ENCODE measurements at places on chromosomes 2 and 18.
A peak's percentile ranks its signal among the peaks of the same experiment; 100 is the strongest.

DNA sequence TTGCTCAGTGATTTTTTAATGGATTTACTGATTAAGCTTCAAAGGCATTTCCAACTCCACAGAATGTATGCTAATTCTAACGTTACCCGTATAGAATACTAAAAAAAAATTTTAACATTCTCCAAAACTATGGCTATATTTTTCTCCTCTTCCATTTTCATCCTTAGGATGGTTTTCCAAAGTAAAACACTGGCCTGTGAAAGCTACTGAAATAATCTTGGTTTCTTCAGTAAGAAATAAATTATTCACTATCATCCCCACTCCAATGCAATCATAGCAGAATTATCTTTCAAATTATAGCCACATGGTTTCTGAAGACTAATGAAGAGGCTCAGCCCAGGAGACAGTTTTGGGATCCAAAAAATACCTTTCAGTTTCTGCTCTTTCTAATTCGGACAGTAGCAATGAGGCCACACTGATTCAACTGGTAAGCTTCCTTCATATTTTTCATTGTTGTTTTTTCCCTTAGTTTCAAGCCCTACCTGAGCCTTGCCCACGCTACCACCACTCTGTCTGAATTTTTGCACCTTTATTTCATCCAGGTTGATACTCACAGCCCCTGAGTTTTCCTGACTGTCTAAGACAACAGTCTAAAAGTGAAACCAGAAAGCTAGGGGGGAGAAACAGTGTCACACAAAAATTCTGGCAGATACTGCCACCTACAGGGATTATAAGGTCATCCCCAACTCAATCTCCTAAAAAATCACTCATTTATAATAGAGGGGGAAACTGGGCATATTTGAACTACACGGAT, 887.9 kb downstream of the NRXN1 start:
- no peak for DNase-seq

DNA sequence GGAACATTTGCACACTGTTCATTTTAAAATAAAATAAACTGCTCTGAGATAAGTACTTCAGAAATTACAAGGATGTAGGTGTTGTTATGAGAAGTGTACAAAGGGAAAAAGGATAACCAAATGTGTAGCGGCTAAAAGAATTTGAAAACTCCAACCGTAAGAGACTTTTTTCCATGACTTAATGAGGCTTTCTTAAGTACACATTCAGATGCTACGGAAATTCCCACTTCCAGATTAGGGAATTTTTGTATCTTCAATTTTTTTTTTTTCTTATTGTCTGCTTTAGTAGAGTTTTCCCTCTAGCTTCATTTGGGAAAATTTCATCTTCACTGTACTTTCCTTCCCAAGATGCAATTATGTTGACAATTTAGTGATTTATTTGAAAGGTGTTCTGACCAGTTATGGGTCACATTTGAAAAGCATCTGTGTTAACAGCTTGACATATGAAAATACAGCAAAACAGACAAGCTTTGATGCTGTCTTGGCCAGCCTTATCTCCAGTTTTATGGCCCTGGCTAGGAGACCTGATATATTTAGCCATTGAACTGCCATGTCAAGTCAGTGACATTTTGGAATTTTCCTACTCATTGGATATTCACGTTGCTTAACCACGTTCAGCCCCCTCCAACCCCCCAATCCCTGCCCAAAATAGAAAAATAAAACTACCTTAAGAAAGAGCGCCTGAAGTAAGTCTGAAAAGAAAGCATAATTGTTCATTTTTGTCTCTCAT, 105.6 kb downstream of the FEZ2 start:
- DNase-seq: no peak

DNA sequence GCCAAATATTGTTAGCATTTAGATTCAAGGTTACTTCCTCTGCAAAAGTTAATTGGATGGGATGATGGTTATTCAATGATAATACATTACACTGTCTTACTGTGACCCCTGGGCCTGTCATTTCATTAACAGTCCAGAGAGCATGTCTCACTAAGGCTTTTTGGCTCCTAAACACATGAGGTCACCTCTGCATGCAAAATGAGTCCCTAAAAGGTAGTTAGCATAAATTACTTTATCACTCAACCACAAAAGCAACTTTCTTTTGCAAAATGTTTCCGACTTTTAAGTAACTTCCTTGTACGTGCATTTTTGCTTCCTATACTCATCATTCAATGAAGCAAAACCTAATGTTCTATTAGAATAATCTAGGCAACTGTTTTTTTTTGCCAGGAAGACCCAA, 16.8 kb upstream of the AGFG1 start:
- DNase-seq: no peak

- DNase-seq: peak; percentile 90
Measured at GRCh38 chr2:233387667-233388528, 33.6 kb downstream of the DGKD start.

DNA sequence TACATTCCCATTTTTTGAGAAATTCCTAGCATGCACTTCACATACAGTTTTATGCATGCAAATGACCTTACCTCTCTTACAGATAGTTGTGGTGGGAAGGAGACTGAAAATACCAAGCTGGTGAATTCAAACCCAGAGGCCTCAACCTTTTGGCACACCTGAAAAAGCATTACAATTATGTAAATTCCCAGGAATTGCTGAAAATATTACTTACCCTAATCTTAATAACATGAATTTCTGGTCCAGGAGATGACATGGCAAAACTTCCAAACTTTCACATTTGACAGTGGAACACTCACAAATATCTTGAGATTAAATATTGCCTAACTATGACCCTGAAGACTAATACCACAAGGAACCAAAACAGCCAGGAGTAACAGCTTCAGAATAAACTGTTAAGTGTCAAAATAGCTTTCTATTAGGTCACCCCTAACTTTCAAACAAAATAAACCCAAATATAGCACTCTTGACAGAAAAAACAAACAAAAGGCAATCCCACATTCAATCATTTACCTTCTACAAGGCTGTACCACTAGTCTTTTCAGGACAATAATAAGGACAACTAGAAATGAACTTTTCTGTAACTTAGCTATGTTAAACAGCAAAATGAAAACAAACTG, 10.9 kb upstream of the PEX13 start:
- no peak for DNase-seq

DNA sequence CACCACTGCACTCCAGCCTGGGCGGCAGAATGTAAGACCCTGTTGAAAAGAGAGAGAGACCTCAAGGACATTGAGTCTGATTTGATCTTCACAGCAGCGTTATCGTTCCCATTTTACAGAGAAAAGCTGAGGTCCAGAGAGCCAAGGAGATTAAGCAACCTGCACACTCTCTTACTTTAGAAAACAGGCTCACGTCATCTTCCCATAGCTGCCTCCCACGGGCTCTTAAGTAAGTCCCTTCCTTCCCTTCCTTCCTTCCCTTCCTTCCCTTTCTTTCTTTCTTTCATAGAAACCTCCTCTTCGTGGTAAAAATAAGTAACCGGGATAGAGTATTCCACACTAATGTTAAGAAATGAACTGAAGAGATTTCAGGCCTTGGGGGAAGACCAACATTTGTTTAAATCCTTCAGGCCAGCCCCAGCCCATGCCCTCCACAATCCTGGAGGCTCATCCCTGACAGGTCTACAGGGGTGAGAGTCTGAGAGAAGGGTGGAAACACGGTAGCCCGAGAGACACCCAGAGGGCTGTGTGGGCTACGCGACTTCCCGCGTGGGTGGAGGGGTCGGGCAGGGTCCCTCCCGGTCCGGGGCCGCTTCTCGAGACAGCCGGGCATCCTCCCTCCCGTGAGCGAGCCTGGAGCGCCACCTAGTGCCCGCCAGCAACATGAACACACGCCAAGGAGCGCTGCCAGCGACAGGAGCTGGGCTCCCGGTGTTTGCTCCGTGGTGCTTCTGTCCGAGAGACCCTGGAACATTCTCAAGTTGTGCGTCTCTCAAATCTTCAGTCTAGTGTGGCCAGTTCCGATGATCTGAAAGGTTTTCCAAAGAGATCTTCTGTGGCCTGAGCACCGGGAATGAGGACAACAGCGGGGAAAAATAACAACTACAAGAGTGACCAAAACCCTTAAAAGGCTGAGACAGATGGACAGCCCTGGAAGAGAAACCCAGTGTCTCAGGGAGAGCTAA, 160.3 kb downstream of the INO80D start:
- DNase-seq: peak; percentile 78

GRCh38 chr2:241641631-241642030, 4.1 kb downstream of the ATG4B start:
- DNase-seq: no peak

DNA sequence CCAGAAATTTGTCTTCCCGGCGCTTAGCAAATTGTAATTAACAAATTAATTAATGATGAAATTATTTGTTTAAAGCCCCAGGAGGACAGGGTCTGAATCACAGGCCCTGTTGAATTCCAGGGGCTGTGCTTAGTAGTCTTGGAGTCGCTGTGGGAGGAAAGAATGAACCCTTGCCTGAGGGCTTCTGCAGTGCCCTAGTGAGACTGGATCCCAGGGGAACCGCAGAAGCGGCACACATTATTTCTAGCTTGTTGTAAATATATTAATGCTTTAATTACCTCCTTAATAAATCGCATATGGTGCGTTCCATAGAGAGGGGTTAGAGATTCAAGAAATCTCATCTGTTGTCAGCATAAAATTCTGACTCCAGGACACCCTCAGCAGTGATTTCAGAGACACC, 235.4 kb downstream of the CELF4 start:
- DNase-seq: no peak

GRCh38 chr2:57893786-57894185, 152.8 kb upstream of the VRK2 start:
- no peak for DNase-seq

GRCh38 chr2:190425221-190425866, 17.2 kb downstream of the MFSD6 start:
- no peak for DNase-seq

DNA sequence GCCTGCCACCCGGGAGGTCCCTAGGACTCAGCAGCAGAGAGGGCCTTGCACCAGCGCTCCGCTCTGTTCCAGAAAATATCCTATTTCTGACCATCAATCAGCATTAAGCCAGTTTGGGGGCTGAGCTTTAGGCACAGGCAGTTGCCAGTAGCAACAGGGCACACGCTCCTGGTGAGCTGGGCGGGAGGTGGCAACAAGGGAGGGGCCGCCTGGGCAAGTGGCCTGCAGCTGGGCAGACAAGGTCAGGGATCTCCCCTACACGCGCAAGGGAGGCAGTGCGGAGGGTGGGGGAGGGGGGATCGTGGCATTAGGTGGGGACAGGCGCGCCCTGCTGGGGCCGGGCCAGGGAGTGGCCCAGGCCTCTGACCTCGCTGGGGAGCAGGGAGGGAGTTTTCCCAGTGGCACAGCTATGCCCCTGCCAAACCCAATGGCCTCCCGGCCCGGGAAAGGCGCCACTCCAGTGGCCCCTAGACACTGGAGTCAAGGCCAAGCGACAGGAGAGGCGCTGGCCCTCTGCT, 302.8 kb downstream of the NCKAP5 start:
- DNase-seq: peak; percentile 71

DNA sequence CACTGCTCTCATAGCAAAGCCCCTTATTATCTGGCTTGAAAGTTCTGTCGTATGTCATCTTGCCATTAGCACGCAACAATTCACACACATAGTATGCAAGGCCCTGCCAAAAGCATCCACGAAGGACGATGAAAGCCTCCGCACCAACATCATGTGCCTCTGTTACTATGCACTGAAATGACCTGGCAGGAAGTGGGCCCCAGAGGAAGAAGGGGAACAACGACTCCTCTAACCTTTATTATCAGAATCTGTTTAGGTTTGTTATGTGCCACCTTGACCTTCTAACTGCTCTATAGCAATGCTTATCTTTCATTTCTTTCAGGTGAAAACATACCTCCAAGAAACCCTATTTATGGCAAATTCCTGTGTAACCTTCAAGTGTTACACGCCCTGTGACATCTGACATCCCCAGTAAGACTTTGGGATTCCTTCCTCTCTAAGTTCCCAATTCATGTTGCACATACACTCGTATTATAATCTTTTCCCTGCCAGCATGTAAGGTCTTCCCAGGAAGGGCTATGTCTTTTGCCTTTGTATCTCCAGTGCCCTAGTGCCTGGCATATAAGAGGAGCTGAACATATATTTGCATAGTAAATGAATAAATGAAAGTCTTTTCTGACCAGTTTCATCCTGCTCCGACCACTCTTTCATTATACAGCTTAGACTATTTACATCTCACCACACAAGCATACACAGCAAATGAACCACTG, 7.0 kb upstream of the NDUFV2 start:
- DNase-seq: no peak

DNA sequence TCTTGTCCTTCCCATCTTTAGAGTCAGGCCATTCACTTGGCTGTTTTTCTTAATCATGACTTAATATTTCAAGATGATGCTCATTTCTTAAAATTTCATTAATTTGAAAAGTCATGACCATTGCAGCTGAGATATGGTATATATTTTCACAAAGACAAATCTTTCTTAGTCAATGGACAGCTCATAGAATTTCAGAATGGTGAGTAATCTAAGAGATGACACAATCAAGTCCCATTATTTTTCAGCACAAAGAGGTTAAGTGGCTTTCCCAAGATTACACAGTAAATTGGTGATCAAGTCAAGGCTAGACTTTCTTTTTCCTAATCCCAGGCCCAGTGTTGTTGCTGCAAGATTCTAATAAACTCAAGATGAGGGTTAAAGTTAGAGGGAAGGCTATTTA, 34.4 kb upstream of the NT5C1B start:
- DNase-seq: no peak

DNA sequence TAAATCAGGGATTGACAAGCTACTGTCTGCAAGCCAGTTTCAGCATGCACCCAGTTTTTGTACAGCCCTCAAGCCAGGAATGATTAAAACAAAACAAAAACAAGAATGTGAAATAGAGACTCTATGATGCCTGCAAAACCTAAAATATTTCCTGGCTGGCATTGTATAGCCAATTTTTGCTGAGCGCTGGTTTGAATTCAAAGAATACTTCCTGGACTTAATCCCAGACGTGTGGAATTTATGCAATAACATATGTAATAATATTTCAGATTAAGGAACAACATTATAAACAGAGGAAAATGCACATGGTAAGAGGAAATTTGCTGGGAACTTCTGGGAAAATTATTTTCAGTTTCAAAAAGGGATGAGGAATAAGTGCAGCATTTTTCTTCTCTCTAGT, 148.1 kb upstream of the RPRM start:
- DNase-seq: no peak

- peak; percentile 32 for DNase-seq
Measured at GRCh38 chr2:160282063-160282580, 82.0 kb upstream of the ITGB6 start.

GRCh38 chr18:76354348-76354747, 140.7 kb downstream of the ZNF516 start:
- DNase-seq: peak; percentile 23
